Germinal center (tissue), 1 donor: ENCODE measurements at places on chromosomes 3 and 15.

- DNase-seq = no peak
Measured at GRCh38 chr15:78272776-78273175, 8.4 kb downstream of the DNAJA4 start.

DNA sequence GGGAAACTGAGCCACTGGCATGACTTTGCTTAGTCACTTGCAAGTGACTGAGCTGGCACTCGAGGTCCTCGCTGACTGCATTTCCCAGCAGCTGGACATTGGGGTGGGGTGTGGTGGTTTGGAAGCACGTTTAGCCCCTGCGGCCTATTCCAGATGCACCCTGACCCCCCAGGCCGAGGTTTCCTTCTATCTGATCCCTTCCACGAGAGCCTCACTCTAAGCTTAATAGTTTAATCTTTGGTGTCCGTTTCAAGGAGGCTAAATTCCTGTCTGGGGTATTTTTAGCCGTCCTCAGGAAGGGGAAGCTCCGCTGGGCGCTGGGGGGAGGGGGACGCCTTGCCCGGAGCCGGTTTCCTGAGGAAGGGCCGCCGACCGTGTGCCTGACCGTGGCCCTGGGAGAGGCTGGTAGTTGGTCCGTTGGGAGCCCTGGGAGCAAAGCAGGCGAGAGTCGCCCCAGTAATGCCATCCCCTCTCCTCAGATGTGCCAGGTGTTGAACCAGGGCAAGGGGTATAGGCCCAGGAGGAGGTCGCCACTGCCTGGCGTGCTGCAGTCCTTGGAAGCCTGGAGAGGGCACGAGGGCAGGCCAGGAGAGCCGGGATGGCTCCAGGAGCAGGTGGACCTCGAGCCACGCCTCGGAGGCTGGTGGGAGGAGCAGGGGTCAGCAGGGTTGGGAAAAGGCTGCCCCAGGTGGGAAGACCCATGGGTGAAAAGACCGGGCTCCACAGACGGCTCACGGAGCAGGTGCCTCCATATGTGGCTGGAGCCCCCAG lies 37.2 kb downstream of the IDH2 start:
- no peak for DNase-seq

DNA sequence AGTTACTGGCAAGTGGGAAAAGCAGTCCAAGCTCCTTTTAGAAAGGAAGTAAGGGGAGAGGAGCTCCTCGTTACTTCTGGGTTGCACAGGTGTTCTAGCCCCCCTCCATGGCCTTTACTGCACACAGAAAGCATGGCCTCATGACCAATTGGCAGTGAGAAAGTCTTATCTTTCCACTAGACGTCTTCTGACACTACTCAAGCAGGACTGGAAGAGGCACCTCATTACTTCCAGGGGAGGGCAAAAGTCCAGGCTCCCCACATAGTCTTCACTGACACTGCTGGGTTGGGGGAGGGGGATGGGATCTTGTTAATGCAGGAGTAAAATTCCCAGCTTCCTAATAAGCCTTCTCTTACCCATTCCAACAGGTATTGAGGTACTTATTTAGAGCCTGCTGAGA lies 27.6 kb upstream of the TM2D3 start:
- DNase-seq = no peak

DNA sequence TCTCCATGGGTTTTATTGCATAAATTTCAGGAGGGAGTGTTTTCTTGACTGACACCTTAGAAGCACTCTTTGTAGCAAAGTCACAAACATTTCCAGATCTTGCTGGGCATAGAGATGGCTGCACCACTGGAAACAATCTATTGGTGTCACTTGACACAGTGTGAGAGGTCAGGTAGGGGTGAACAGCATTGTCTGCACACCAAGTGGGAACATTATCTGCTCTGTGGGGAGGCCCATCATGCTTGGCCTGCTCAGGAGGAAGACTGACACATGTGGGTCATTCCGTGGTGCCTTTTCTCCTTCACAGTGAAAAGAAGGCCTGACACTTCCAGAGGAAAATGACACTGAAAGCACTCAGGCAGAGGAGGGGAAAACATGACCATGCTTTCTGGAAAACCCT lies 149.9 kb upstream of the GALNT15 start:
- DNase-seq = no peak

- DNase-seq = no peak
Measured at GRCh38 chr3:196794467-196794866, 54.8 kb downstream of the PAK2 start.

GRCh38 chr15:65963911-65964482 lies 94.7 kb downstream of the RAB11A start:
- DNase-seq = no peak

DNA sequence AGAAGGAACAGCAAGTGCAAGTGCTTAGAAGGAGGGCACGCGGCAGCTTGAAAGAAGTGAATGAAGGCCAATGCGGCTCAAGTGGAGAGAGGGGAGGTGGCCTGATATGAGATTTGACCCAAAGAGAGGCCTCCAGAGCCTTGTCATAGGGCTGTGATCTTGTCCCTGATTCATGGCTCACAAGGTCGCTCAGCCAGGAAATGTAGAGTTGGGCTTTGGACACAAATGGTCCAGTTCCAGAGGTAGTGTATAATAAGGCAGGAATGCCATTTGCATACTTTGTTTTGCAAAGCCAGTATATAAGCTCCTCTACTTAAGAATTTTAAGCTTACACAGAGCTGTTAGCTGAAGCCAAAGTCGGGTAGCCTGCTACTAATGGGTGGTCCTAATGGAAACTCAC lies 33.7 kb downstream of the HGD start:
- no peak for DNase-seq

DNA sequence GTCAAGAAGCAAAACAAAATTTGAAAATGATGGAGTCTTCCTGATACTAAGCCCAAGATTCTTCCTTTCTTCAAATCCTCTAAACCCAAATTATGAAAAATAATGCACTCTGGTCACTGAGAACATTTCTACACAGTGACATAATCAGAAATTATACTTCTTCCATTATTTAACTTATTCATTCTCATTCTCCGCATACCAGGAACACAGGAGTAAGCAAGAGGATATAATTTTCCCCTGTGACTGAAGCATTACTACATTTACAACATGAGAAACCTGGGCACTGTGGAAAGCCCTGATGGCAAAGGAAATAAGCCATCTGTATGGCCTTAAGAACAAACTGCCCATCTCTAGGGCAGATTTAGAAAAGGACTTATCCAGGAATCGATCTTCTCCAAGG lies 47.0 kb downstream of the EXD1 start:
- no peak for DNase-seq
